ENCODE measurements at places on chromosomes 13 and 19.

GRCh38 chr13:24995225-24995804 lies 100.6 kb upstream of the PABPC3 start:
- H3K27me3 ChIP-seq = peaks cover 4% of the 10 kb centered on the region
- no peaks in the 10 kb centered on the region for H3K4me1 ChIP-seq
- no peaks in the 10 kb centered on the region for H3K36me3 ChIP-seq
- H3K4me3 ChIP-seq = no peak overlapping the region
- DNase-seq = peak; percentile 93

GRCh38 chr13:85411591-85411990 lies 387.6 kb downstream of the SLITRK6 start:
- H3K27ac ChIP-seq = no peak overlapping the region
- H3K4me3 ChIP-seq = no peak overlapping the region
- H3K27me3 ChIP-seq = no peaks in the 10 kb centered on the region
- H3K36me3 ChIP-seq = no peaks in the 10 kb centered on the region

- no peak overlapping the region for H3K4me3 ChIP-seq
- H3K27ac ChIP-seq = no peak overlapping the region
- no peaks in the 10 kb centered on the region for H3K36me3 ChIP-seq
- H3K27me3 ChIP-seq = no peaks in the 10 kb centered on the region
- no peak for DNase-seq
Observed at GRCh38 chr19:17648786-17649185, 39.4 kb downstream of the UNC13A start.

- H3K4me1 ChIP-seq = no peaks in the 10 kb centered on the region
- no peak for DNase-seq
- peaks cover 16% of the 10 kb centered on the region for H3K36me3 ChIP-seq
- no peak overlapping the region for H3K4me3 ChIP-seq
- no peak overlapping the region for H3K27ac ChIP-seq
- no peaks in the 10 kb centered on the region for H3K27me3 ChIP-seq
Observed at GRCh38 chr19:9289231-9289884, 20.3 kb downstream of the ZNF699 start.

- no peak for DNase-seq
- no peak overlapping the region for H3K27ac ChIP-seq
- no peaks in the 10 kb centered on the region for H3K4me1 ChIP-seq
- H3K27me3 ChIP-seq = no peaks in the 10 kb centered on the region
- no peak overlapping the region for H3K4me3 ChIP-seq
- H3K36me3 ChIP-seq = no peaks in the 10 kb centered on the region
Observed at GRCh38 chr19:28862238-28862637, 350.7 kb downstream of the UQCRFS1 start.

All from common myeloid progenitor, CD34-positive (primary cell).